ENCODE measurements at places on chromosomes 1 and 21.

- DNase-seq = no peak
Measured at GRCh38 chr1:180521474-180522212, 19.3 kb upstream of the ACBD6 start.

DNA sequence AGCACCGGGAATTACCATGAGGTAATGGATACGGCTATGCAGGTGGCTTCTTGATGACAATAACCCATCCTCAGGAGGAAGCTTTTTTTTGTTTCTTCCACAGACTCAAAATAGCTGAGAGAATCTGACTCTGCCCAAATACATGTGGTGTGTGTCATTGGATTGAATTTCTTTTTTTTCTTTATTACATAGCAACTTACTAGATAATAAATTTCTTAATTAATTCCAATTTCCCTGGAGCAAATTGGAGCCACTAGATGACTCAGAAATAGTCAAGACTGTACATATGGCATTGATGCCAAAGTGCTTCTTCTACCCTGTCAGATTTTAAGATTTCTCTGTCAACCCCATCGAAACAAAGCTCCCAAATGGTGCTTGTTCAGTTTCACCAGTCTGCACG, 42.7 kb downstream of the L1TD1 start:
- no peak for DNase-seq

- no peak for DNase-seq
Measured at GRCh38 chr1:24300971-24301784, 18.0 kb upstream of the GRHL3 start.

DNA sequence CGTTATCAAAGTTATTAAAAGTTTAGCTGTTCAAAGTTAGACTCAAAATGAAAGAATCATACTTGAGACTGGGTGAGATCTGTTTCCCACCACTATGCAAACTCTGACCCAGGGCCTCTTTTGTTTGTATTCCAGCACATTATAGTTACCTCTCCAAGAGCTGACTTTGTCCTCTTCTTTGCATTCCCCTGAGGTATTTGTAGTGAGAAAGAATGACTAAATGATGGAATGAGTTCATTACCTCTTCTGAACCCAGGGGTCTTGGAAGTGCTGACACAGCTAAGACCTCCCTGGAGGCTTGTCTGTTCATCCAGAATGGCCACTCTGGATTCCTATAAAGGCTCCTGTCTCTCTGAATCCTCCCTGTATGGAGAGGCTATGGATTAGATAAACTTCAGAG, 62.4 kb downstream of the FGGY start:
- DNase-seq = no peak

- no peak for DNase-seq
Measured at GRCh38 chr1:238242181-238242580, 351.5 kb upstream of the ZP4 start.

GRCh38 chr1:116337398-116337797, 35.6 kb upstream of the ATP1A1 start:
- no peak for DNase-seq

- DNase-seq = no peak
Measured at GRCh38 chr1:84569216-84569615, 5.0 kb downstream of the CTBS start.

GRCh38 chr1:53462769-53463501, 3.7 kb downstream of the DMRTB1 start:
- no peak for DNase-seq

Measured in osteocyte (in vitro differentiated cells).